ENCODE measurements at places on chromosomes 1 and 21. TPM values are rescaled to one million over a fixed set of nuclear protein-coding genes. Genes with fewer than 3 reads are reported as not detected.

PTPRU gene
- 25.8 TPM for total RNA-seq

DDR2 gene
- 303 TPM for total RNA-seq

NBPF4 gene
- not detected for total RNA-seq

- H3K36me3 ChIP-seq = no peaks in the 10 kb centered on the region
- H3K27ac ChIP-seq = no peak overlapping the region
- H3K27me3 ChIP-seq = no peaks in the 10 kb centered on the region
- no peak overlapping the region for H3K4me3 ChIP-seq
Measured at GRCh38 chr1:175154629-175155472, 37.7 kb downstream of the KIAA0040 start.
